ENCODE measurements at places on chromosomes 1 and 21.

- no peak for DNase-seq
These were observed 33.1 kb upstream of the LMO4 start for GRCh38 chr1:87295445-87296110.

GRCh38 chr1:226678701-226679100, 60.4 kb downstream of the ITPKB start:
- no peak for DNase-seq

DNA sequence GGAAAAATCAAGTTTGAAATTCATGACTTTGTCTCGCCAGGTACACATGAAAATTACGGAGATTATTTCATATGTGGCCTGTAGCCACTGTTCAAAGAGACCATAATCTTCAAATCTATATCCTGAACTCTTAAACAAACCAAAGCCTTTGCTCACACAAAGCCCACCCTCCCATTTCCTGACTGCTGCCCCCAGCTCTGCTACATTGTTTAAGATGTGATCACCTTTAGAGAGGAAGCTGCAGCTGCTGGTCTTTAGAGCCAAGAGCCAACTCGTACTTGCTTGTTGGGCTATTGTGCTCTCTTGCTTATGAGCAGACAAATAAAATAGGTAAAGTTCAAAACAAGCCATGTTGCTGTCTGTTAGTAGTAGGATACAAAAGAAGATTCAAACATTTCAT, 71.9 kb downstream of the DTL start:
- DNase-seq, result no peak

GRCh38 chr1:94734963-94735901, 84.9 kb upstream of the SLC44A3 start:
- no peak for DNase-seq

DNA sequence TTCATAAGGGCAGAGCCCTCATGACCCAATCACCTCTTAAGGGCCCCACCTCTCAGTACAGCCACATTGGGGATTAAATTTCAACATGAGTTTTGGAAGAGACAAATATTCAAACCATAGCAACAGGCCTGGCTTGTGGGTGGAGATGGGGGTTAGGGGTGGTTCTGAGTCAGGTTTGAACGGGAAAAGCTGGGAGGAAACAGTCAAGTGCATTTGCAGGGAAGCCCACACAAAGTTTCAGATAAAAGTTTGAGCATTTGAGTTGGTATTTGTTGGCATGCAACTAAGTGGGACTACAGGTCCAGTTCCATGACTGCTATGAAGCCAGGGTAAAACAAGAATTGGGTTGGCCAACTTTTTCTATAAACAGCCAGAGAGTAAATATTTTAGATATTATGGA, 21.0 kb upstream of the PADI2 start:
- DNase-seq, result no peak

GRCh38 chr1:34404804-34405203, 228.1 kb downstream of the C1orf94 start:
- DNase-seq, result no peak

DNA sequence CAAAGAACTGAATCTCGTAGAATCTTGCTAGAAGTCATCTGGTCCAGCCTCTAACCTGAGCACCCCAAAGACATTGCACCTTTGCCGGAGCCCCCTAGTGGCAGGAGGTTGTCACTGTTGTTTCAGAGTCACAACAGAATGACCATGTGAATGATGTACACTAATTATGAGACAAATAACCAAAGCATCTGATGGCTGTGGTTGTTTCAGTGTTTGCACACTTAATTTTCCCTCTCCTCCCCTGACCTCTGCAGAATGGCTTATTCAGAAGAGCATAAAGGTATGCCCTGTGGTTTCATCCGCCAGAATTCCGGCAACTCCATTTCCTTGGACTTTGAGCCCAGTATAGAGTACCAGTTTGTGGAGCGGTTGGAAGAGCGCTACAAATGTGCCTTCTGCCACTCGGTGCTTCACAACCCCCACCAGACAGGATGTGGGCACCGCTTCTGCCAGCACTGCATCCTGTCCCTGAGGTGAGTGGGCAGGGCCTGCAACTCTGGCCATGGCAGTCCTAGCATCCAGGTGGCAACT, 26.4 kb downstream of the TRAF5 start:
- peak; percentile 34 for DNase-seq

GRCh38 chr1:232917053-232917452, 33.4 kb upstream of the NTPCR start:
- DNase-seq, result no peak

- no peak for DNase-seq
These were observed 14.7 kb downstream of the ZBTB8OS start for GRCh38 chr1:32635508-32636277.

GRCh38 chr1:86489242-86489878, 20.6 kb downstream of the CLCA1 start:
- no peak for DNase-seq

- no peak for DNase-seq
These were observed 6.1 kb downstream of the B3GALT6 start for GRCh38 chr1:1237874-1238701.

DNA sequence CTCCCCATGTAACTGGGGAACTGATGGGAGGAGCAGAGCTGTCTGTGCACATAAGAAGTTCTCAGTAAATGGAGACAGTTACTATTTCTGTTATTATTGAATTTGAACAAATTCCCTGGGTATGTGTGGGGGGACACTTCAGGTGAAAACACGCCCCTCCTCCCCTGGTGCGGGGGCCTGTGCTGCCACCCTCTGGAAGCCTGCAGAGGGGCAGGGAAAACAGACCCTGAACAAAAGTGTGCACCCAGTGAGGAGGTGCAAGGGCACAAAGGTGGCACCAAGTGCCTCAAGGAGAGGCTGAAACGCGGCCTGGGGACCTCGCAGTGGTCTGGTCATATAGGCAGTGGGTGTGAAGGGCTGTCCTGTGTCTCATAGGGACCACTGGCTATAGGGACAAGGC, 18.2 kb upstream of the NADK start:
- no peak for DNase-seq

GRCh38 chr1:96944432-96945092, 223.0 kb downstream of the PTBP2 start:
- no peak for DNase-seq

GRCh38 chr21:43269957-43270705, 101.3 kb downstream of the CRYAA start:
- DNase-seq, result no peak

DNA sequence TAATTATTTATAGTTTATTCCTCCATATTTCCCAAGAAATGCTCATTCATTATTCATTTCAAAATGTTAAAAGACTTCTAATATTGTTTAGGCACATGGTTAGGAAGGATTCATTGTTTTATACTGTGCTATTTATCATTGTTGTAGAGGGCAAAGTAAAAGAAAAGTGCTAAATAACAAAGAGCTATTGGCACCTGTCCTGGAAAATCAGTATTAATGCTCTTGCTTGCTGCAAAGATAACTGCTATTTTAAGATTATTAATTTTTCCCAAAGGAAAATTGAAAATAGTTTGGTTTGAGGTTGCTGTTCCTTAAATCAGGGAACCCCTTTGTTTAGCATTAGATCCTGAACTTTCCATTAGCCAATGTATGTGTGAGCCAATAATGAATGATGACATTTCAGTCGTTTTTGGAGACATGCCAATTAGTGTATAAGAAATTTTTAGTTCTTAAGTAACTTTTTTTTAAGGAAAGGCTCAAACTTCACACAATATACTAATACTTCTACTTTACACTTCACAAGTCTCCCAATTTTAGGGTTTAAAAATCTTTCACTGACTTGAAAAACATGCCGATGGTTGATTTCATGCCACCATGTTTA, 39.9 kb downstream of the EPB41 start:
- DNase-seq, result no peak

DNA sequence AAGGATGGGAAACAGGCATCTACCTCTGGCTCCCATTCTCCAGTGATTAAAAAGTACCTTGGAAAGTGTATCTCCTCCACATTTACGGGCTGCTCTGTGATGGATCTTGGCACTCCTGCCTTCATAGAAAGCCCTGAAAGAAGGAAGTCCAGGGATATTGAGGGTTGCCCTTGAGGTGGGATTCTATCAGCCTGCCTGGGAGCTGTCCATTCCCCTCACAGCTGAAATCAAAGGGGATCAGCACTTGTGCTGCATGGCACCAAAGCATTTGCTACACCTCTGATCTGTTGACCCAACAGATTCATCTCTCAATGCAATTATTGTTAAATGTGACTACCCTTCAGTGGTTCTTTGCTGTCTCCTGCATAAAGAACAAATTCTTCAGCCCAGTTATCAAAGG, 442.0 kb upstream of the RUNX1 start:
- DNase-seq, result no peak

- no peak for DNase-seq
These were observed 1.7 kb upstream of the SFN start for GRCh38 chr1:26861286-26861701.

DNA sequence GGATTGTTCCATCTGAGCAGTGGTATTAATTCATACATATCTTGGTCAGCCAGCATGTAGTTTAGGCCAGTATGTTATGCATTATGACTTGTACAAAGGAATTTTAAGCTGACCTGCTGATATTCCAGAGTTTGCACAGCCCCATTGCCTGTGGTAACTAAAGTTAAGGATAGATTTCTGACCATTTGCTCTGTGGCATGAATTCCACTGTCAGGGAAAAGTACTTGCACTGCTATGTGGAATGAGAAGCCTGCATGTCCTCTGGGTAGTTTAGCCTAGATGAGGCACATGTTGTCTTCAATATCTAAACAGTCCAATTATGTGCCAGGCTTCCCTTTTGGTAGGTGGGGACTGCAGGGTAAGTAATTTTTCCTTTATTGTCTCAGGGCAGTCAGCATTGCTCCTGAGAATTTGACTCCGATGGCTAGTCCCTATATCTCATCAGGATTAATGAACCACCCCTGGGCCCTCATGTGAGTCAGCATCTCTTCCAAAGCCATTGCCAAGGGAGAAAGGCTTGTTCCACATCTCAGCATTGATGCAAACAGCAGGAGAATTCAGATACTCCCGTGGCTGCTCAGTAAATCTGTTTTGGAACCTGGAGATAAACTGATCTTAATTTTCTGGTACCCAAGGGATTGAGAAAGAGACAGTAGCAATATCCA, 30.2 kb downstream of the NEK7 start:
- no peak for DNase-seq

DNA sequence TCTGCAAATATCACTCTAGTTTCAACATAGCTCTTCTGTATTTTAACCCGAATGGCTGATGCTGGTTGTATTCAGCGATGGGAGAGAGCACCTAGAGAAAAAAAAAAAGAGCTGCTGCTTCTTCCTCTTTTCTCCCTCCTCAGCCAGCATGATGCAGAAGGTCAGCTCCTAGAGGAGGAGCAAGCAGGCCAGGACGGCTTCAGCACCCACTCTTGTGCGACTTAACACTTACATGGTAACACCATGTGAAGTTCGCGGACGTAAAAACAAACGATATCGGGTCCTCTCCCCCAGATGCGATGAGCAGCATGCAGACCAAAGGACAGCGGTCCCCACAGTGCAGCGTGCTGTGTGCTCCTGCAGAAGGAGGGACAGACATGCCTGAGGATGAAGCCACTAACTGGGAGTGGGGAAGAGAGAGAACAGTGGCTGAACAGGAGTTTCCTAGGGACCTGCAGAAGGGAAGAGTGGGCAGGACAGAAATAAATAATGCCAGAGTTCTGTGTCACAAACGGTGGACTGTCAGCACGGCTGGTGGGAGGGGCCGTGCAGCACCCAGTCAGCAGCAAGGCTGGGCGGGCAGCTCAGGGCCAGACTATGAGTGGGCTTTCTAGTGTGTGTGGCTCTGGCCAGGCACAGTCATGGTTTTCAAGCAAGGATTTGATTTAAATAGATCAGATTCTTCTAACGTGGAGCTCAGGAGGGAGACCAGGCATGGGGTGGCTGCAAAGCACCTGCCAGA, 11.4 kb upstream of the B3GALT5 start:
- DNase-seq, result no peak

DNA sequence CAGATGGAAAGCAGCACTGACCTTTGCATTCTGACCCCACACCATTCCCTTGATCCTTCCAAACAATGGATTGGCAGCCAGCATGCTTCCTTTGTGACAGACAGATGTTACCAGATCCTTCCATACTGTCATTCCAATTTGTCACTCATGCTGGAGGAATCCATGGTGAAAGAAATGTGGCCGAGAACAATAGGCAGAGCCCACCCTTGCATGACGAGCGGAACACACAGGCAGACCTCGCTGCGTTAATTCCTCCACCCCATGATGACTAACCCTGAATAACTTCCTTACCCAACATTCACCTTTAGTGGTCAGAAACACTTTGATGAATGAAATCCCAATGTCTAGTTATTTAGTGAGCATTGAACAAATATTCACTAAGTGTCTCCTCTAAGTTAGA, 45.1 kb downstream of the PDPN start:
- no peak for DNase-seq

- peak; percentile 97 for DNase-seq
These were observed 61.3 kb downstream of the RAP1GAP start for GRCh38 chr1:21607549-21608529.

GRCh38 chr1:176033474-176033873, 173.6 kb downstream of the COP1 start:
- DNase-seq, result no peak

All from GM12891 (cell line).